ENCODE measurements at places on chromosomes 16 and 17.

GRCh38 chr17:81487089-81487486 lies 25.5 kb downstream of the ACTG1 start:
- no peak for DNase-seq

GRCh38 chr17:61567045-61567802 lies 23.8 kb downstream of the NACA2 start:
- DNase-seq = no peak

GRCh38 chr16:1911467-1912214 lies 6.6 kb downstream of the HS3ST6 start:
- DNase-seq = no peak

GRCh38 chr16:56349086-56349415 lies 76.3 kb downstream of the AMFR start:
- DNase-seq = no peak

DNA sequence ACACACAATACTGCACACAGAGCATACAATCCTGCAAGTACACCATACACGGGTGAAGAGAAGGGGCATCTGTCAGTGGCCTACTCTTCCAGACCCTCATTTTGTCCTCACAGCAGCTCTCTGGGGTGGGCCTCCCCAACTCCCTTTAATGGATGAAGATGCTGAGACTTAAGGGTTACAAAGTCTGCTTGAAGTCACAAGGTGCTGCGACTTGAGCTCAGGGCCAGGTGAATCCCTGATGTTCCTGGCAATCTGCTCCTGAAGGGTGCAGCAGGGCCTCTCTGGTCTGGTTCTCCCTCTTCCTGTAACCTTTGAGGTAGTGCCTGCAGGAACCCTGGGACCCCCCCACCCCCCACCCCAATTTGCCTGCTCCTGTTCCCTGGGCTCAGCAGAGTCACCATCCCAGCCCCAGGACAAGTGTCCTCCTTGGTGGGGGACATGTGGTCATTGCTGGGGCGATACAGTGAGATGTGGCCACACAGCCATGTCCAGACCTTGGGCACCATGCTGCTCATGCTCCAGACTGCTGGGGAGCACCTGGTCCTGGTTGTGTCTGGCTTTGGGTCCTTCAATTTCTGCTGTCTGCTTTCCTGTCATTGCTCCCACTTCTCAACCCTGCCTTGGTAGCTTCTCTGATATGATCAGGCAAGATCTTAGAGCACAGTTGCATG lies 107.5 kb downstream of the METRNL start:
- DNase-seq = peak; percentile 3

GRCh38 chr17:61409301-61410112 lies 9.9 kb downstream of the TBX2 start:
- DNase-seq = no peak

- DNase-seq = no peak
Observed at GRCh38 chr17:42879596-42879985, 21.0 kb upstream of the G6PC1 start.

- DNase-seq = peak; percentile 33
Observed at GRCh38 chr17:30824002-30824355, 513 bp downstream of the CRLF3 start.

GRCh38 chr17:19398301-19399181 lies 11.6 kb upstream of the MFAP4 start:
- DNase-seq = no peak

GRCh38 chr16:65099607-65100006 lies 22.3 kb downstream of the CDH11 start:
- DNase-seq = no peak

- no peak for DNase-seq
Observed at GRCh38 chr17:74690409-74690825, 22.3 kb downstream of the CD300LF start.

DNA sequence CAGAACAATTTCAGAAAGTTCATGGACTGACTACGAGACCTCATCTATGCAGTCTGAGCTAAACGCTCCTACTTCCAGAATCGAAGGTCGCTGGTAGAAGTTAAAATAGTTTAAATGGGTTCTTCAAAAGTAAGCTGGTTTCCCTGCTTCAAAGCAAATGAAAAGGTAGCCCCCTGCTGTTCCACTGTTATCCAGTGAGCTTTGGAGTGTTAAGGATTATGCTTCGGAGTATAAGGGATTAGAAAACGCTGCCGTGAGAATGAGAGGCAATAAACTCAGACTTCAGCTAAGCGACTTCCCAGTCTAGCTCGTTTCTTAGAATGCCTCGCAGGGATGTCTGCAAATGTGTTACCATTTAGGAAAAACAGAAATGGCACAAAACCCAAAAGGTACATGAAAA lies 12.4 kb downstream of the MLYCD start:
- DNase-seq = no peak

- no peak for DNase-seq
Observed at GRCh38 chr17:55086635-55087058, 118.1 kb downstream of the STXBP4 start.

DNA sequence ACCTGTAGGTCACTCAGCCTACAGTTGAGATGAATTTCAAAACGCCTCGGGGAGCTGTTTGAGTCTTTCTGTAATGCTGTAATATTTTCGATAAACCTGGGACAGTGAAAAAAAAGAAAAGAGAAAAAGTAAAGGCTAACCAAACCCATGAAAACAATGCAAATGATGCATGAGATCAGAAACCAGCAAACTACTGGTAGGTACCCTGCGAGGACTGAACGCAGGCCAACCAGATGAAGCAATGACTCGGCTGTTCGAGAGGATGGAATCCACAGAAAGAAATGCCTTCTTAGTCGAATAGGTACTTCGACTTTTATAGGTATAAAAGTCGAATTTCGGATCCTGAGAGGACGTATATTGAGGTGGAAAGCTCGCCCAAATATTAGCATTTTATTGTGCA lies 509 bp upstream of the ATAD5 start:
- DNase-seq = peak; percentile 24

DNA sequence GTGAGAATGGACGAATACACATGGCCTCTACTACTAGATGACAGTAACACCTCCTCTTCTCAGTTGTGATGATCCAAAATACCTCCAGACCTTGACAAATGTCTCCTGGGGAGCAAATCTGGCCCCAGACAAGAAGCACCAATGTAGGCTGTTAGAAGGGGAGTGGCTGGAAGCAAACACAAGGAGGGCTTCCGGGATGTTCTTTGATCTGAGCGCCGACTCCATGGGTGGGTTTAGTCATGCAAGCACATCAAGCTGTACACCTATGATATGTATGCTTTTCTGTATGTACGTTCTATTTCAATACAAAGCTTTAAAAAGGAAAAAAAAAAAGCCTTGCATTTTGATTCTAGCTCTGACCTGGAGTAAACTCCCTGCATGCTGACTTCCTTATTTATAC lies 61.4 kb downstream of the ARHGAP17 start:
- no peak for DNase-seq

GRCh38 chr16:77562497-77562896 lies 127.7 kb upstream of the ADAMTS18 start:
- no peak for DNase-seq

DNA sequence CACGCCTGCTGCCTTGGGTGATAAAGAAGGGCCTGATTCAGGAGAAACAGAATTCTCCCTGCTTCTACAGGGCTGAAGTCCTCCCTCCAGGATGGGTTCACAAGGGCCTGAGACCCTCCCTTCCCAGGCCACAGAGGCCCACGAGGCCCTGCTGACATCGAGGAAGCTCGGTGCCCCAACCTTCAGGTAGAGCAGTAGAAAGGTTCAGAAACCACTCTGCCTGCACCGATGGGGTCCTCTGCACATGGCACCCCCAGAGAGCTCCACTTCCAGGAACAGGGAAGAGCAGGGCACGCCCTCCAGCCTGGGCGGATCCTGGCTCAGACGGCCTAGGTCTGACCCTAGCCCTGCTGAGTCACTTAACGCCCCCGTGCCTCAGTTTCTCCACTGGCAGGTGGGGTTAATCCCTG lies 773 bp downstream of the CENPX start:
- DNase-seq = no peak

- no peak for DNase-seq
Observed at GRCh38 chr17:54085934-54086333, 263.2 kb downstream of the KIF2B start.

- no peak for DNase-seq
Observed at GRCh38 chr16:50281391-50282009, 15.1 kb downstream of the ADCY7 start.

- DNase-seq = no peak
Observed at GRCh38 chr17:69960755-69961154, 114.3 kb upstream of the KCNJ16 start.

GRCh38 chr17:11786711-11787438 lies 188.6 kb downstream of the DNAH9 start:
- no peak for DNase-seq

- DNase-seq = no peak
Observed at GRCh38 chr16:46949241-46949892, 24.1 kb downstream of the DNAJA2 start.

DNA sequence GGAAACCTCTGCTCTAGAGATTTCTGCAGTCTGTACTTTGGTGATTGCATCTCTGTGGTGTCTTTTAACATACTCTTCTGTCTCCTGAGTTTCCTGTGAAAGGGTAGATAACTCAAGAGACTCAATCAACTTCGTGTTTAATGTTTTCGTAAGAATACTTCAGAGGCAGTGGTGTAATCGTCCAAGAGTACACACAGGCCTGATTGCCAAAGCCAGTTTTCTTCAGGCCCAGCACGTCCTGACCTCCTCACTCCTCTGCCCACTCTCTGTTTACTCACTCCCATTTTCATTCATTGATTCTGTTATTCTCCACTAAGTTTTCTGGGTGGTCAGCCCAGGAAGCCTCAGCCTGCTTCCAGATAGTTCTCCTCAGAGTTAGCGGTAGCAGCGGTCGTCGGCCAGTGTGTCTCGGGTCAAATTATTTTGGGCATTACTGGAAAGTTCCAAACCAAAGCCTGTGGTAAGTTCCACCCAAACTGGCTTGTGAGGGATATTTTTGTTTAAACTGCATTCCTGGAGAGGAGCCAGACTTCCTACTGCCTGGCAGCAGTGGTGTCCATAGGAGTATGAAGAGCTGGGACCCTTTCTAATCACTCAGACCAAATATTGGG lies 293.2 kb downstream of the WWOX start:
- DNase-seq = no peak

Data from activated naive CD4-positive, alpha-beta T cell treated with anti-CD3 and anti-CD28 coated beads, Interleukin-2, amount 50 U/mL, for 16 hours (primary cell).